Vagina (tissue), 2 donors: ENCODE measurements at places on chromosomes 3 and 15. TPM values are rescaled to one million over a fixed set of nuclear protein-coding genes. Genes with fewer than 3 reads are reported as not detected.
A peak's percentile ranks its signal among the peaks of the same experiment; 100 is the strongest.

- H3K4me1 ChIP-seq = no peaks in the 10 kb centered on the region
- H3K4me3 ChIP-seq = no peak overlapping the region
- no peak for DNase-seq
- H3K27me3 ChIP-seq = no peaks in the 10 kb centered on the region
- H3K27ac ChIP-seq = no peak overlapping the region
These were observed 16.1 kb downstream of the POU1F1 start for GRCh38 chr3:87260270-87260669.

DNA sequence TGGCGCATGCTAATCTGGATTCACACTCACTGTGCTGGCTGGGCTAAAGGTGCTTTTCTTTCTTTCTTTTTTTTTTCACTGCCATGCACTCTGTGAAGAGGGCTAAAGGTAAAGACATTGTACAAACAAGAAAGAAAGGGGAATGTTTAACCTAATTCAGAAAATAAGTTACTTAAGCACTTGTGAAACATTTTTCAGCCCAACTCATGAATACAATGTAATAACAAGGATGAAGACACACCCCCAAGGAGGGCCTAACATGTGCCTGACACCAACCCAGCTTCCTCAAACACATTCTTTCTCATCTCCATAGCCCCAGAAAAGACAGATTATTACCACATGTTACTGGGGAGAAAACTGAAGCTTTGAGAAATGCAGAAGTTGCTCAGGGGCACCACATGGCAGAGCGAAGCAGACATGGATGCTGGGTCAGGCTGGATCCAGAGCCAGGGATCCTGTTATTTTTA is 5.7 kb downstream of the STIMATE start:
- H3K27me3 ChIP-seq = no peaks in the 10 kb centered on the region
- no peak overlapping the region for H3K4me3 ChIP-seq
- H3K36me3 ChIP-seq = no peaks in the 10 kb centered on the region
- H3K27ac ChIP-seq = peak overlapping the region; percentile 76

DNA sequence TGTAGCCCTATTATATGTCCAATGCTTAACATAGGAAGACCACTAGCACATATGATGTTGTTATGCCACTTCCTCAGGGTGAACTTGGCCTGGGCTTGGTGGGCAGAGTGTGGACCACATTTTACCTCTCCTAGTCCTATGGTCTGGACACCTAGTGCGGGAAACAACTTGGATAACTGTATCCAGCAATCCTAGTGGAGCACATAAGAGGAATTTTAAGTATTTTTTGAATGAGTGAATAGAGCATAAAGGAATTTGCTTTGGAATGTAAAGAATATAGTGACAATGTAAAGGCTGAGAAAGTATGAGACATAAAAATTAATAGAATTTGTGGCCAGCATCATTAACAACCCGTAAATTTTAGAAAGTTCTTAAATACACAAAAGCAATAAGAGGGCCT is 528.9 kb downstream of the IGSF11 start:
- H3K27ac ChIP-seq = no peak overlapping the region
- H3K36me3 ChIP-seq = no peaks in the 10 kb centered on the region
- no peak for DNase-seq
- H3K4me1 ChIP-seq = no peaks in the 10 kb centered on the region
- H3K4me3 ChIP-seq = no peak overlapping the region

DNA sequence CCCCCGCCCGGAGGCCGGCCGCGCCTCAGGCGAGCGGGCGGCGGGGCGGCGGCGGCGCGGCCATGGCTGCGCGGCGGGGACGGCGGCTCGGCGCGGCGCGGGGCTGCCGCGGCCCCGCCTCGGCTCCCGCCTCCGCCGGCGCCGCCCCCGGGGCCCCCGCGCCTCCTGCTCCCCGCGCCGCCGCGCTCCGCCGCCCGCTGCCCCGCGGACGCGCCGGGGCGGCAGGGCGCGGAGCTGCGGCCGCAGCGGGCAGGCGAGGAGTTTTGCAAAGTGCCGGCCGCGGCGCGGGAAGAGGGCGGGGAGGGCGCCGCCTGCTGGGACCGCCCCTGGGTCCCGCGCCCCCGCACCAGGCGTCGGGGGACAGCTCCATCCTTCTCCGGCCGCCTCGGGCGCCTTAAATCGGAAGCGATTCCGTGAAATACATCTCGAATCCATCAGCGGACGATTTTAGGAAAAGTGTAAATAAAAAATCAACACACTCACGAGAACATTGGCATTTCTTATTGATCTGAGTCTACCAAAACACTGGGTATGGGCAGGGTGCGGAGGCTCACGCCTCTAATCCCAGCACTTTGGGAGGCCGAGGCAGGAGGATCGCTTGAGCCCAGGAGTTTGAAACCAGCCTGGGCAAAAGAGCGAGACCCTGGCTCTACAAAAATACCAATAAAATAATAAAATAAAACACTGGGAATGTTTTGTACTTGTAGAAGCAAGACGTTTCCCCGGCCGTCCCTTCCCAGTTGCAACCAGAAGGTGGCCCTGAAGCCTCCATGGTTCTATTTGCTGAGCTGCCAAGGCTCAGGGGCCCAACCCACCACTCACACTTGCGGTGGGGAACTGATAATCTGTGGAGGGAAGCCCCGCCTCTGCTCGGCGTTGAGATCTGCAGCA is 136.9 kb downstream of the NUP210 start:
- H3K27me3 ChIP-seq = peaks cover 4% of the 10 kb centered on the region
- peaks cover 22% of the 10 kb centered on the region for H3K4me1 ChIP-seq
- no peaks in the 10 kb centered on the region for H3K36me3 ChIP-seq

DNA sequence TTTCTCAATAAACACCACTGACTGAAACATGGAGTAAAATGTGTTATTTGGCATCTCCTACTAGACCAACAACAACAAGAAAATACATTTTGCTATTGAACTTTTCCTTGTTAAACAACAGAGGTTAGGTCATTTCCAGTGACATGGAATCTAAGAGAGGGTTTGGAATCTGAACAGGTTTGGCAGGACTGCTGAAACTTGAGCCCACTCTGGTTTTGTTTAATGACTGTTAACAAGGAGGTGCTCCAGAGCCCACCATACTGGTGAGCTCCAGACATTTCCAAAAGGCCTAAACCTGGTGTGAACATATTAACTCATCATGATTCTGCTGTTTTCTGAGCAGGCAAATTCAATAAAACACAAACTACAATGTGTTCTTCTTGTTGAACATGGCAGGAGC is 330.7 kb upstream of the TRIM42 start:
- DNase-seq = peak; percentile 0
- no peaks in the 10 kb centered on the region for H3K36me3 ChIP-seq
- no peak overlapping the region for H3K27ac ChIP-seq
- H3K27me3 ChIP-seq = no peaks in the 10 kb centered on the region
- no peaks in the 10 kb centered on the region for H3K4me1 ChIP-seq
- no peak overlapping the region for H3K4me3 ChIP-seq

TUSC7 gene
- not detected for total RNA-seq

SPATA16 gene
- total RNA-seq = not detected

NME9 gene
- total RNA-seq = not detected
